ENCODE measurements at places on chromosomes 4 and X.

DNA sequence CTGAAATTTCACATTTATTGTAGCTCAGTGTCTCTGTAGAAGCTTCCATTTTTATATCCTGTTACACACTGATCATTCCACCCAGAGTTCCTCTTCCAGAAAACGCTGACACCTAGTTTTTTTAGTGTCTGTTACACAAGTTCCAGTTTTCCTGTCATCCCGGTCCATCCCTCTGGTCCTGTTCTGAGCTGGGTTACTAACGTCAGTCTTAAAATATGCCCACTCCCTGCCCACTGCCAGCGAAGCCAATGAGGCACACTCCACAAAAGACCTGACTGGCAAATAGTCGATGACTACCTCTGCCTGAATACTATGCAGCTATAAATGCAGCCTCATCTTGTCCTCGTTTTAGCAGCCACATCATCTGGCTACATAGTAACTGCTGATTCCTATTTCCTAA is 30.9 kb upstream of the DDX3X start:
- no peak for DNase-seq

DNA sequence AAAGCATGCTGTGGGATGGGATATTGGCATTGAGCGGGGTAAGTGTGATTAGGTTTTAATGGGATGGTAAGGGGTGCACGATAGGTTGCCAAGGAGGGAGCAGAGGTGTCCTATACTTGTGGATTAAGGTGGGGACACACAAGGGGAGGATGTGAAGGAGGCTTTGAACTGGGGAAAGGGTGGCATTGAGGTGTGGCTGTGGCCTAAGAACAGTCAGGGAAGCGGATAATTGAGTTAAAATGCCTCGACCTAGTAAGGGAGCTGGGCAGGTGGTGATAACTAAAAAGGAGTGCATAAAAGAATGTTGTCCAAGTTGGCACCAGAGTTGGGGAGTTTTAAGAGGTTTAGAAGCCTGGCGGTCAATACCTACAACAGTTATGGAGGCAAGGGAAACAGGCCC is 17.5 kb downstream of the KLKB1 start:
- no peak for DNase-seq

- no peak for DNase-seq
Observed at GRCh38 chrX:54447461-54447860, 7.3 kb downstream of the TSR2 start.

- DNase-seq = no peak
Observed at GRCh38 chr4:152220201-152220666, 315.7 kb downstream of the FBXW7 start.

GRCh38 chr4:109390115-109390768 is 43.4 kb upstream of the SEC24B start:
- no peak for DNase-seq

DNA sequence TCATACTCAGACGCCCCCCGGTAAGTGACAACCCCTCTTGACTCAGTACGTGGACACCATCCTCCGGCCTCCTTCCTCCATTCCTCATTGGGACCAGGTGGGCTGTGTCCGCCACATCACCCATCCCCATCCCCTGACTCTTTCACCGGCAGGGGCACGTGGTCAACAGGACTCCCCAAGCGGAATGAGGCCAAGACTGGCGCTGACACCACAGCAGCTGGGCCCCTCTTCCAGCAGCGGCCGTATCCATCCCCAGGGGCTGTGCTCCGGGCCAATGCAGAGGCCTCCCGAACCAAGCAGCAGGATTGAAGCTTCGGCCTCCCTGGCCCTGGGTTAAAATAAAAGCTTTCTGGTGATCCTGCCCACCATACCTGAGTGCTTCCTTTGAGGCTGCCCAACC is 5.0 kb downstream of the PQBP1 start:
- no peak for DNase-seq

DNA sequence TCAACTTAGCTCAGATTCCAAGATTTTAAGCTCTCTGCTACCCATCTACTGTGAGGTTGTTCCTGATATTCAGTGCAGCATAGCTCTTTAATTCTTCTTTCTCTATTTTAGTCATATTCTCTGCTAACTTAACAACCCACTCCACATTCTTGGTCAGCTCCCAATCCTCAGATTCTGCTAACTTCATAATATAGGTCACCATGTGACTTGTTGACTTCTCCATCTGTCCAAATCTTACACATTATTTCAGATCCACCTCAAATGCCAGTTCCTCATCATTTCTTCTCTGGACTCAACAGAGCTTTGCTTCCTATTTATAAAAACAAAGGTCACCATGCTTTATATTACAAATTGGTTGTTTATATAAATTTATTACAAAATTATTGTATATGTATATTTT is 29.3 kb upstream of the RXFP1 start:
- no peak for DNase-seq

GRCh38 chr4:18252052-18252451 is 230.5 kb upstream of the LCORL start:
- DNase-seq = no peak

GRCh38 chrX:17601441-17602200 is 135.7 kb upstream of the SCML1 start:
- DNase-seq = no peak

DNA sequence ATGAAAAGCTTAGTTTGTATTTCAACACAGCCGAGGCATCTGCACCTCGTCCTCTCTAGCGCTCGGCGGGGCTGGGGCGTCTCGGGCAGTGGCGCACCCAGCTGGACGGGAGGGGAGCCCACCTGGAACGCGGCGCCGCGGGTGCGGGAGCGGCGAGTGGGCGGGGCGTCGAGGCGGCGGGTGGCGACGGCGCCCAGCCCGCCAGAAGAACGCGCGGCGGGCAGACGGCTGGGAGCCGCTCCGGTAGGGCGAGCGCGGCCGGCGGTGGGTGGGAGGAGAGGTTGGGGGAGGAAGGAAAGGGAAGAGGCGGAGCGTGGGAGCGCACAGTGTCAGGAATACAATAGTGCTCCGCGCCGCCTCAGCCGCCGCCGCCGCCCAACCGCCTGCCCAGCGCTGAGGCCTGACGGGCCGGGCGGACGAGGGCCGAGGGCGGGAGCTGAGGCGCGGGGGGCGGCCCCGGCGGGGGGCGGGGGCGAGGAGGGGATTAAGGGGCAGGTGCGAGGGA is at the start of gene JADE3:
Gene JADE3 (plus strand): TSS at position 324 of the 505 bp plus-strand sequence. CDS start 72,474 bp downstream, outside the sequence.
- DNase-seq = no peak

- DNase-seq = no peak
Observed at GRCh38 chrX:2224161-2224560, 276.6 kb downstream of the DHRSX start.

DNA sequence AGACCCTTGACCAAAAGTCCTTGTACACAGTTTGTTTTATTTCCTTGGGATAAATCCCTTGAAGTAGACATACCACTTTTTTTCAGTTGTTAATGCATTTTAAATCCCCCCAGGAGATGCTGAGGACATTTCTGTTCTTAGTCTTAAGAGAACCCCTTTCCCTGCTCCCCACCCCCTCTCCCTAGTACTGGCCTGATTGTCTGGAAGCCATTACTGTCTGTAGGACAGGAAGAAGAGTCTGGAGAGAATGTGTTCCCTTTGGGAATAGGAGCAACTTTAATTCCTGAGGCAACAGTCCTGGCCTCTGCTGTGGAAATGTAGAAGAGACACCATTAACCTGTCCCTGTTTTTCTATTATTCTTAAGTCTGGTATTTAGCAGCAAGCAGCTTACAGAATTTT is 52.3 kb upstream of the TMEM131L start:
- DNase-seq = no peak

- DNase-seq = no peak
Observed at GRCh38 chr4:51932261-51932660, 87.9 kb downstream of the LRRC66 start.

DNA sequence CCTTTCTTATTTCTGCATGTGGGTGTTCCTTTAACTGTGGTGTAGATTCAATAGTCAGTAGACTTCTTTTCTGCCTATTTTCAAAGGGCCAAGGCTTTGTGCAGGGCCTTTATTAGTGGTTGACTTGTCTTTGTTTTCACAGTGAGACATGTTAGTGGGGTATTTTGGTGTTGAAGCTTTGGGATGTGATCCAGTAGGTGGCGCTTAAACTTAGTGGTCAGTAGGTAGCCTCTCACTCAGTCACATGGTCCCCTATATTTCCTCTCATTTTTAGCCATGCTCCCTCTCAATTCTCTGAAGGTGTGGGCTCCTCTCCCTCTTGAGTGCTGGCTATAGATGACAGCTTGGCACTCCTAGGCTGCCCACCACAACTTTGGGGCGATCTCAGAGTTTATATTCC is 23.4 kb upstream of the SLC10A7 start:
- DNase-seq = no peak

- DNase-seq = no peak
Observed at GRCh38 chrX:41561045-41561444, 113.9 kb downstream of the NYX start.

DNA sequence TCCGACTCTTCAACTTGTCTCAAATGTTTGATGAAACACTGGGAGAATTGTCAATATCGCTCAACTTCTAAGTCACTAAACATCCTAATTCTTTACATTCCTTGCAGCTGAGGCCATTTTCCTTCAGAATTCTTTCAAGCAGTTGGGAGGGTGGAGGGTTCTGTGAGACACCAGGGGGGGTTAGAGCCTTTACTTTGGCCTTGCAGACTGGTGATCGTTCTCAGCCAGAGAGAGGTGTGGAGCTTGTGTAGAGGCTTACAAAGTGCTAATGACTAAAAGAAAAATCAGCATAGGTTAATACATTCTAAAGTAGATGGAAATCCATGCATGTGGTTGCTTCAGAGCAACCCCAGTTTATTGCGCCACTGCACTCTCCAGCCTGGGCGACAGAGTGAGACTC is 21.3 kb upstream of the SOX3 start:
- no peak for DNase-seq

DNA sequence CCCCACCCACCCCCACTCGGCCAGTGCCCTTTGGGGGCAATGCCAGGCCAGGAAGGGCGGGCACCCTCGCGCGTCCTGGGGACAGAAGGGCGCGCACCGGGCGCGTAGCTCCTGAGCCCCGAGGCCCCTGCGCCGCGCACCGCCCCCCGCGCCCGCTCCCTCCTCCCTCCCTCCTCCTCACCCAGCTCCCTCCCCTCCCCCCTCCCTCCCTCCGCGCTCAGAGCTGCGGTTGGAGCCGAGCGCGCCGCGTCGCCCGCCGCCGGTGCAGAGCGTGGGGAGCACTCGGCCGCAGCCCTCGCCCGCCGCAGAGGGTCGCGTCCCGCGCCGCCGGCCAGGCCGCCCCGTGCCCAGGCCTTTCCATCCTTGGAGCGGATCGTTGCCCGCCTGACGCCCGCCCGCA is at the start of gene ATP2B3:
Gene ATP2B3 (plus strand): TSS at position 220 of the 400 bp plus-strand sequence. CDS start 18,606 bp downstream, outside the sequence.
- DNase-seq = no peak

DNA sequence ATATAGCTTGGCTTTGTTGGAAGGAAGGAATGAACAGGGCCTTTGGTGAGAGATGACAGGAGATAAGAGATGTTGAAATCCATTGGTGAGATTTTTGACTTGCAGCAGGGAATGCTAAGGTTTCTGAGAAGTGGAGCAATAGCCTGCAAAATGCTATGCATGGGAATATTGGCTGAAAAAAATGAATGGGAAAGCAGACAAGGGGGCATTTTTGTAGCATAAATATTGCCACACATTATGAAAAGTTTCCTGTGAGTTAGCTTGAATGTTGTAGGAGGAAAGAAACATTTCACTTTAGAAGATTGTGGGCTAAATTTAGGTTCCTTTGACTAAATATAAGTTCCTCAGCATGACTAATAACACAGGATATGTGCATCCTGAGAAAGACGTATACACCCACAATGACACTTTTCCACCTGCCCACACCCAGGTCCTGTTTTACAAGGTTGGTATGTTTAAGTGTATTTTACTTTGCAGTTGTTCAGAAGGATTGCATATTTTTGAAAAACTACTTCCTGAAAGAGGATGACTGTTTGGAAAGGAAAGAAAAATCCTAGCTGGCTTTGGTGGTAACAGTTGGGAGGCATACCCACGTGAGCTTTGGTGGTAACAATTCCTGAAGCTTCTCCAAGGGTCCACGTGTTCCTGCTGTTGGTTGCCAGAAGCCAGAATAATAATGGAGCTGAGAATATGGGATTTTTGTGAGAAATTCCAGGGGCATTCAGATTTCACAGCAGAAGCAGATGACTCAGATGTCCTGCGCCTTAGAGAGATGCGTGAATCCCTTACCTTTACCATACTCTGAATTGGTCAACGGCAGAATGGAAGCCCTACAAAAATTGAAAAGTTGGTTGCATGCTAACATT is 28.5 kb downstream of the PHEX start:
- DNase-seq = no peak

- no peak for DNase-seq
Observed at GRCh38 chr4:78131403-78131802, 74.3 kb downstream of the FRAS1 start.

GRCh38 chr4:156643826-156644225 is 327.8 kb downstream of the PDGFC start:
- DNase-seq = no peak

DNA sequence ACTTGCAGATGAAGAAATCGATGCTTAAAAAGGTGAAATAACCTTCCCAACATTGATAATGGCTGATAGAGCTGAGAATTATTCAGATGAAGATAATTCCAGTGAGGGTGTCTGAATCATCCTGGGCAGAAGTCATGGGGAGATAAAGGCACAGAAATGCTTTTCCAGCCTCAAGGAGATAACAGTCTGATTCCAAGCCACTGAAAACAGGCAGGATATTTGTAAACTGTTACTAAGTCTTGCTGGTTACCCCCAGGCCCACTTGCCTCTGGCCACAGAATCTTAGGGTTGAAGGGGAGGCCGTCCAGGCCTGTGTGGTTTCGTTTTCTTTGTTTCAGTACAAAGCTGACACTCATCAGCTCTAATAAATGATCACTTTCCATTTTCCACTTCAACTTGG is 158.5 kb downstream of the SH3KBP1 start:
- no peak for DNase-seq

GRCh38 chr4:145090380-145090779 is 7.6 kb downstream of the ANAPC10 start:
- no peak for DNase-seq

- DNase-seq = peak; percentile 46
Observed at GRCh38 chrX:119692191-119693039, 553 bp downstream of the SEPTIN6 start.

GRCh38 chr4:15736514-15737050 is 33.7 kb downstream of the BST1 start:
- no peak for DNase-seq

DNA sequence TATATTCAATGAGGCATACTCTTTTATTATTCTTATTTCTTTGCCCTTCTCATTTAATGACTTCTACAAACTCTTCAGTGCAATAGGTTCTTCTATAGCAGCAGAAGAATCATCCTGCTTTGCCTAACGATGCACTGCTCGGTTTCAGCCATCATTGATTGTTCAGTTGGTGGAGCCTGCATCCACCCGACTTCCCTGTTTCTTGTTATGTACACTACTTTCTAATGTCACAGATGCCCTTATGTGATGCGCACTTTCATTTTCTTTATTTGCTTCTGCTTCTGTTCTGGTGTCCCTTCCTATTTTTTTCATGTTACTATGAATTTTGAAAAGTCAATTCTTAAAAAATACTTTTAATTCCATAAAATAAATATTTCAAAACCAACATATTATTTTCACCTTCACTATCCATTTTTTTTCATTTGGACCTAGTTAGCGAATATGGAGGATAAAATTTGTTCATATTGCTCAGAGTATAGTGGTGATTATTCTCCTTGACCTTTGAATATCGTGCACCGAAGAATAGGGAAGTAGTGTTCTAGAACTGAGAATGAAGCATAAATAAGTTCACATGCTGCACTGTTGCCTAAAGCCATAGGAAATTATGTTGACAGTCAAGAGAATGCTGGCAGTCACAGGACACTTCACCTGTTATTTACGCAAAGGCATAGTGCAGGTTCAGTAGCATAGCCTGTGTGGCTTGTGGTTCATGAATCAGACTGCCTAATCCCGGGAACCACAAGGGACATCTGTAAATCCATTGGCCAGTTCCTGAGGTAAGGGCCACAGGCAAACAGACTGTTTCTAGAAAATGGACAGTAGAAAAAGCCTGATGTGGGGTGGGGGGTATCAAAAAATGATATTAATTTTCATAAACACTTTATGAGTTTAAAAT is 21.3 kb upstream of the SFRP2 start:
- DNase-seq = no peak

All from stimulated activated CD8-positive, alpha-beta memory T cell treated with anti-CD3 and anti-CD28 coated beads, Interleukin-4, amount 100 ng/mL, for 4 hours (primary cell).